ENCODE measurements at places on chromosomes 2 and 18.

- no peak for DNase-seq
These were observed 16.9 kb downstream of the WNT10A start for GRCh38 chr2:218897394-218898108.

GRCh38 chr18:48962252-48962993 is 11.7 kb upstream of the SMAD7 start:
- no peak for DNase-seq

- no peak for DNase-seq
These were observed 894.4 kb downstream of the BCL11A start for GRCh38 chr2:59658906-59659635.

GRCh38 chr2:133241224-133241571 is 327.1 kb downstream of the NCKAP5 start:
- DNase-seq: no peak

DNA sequence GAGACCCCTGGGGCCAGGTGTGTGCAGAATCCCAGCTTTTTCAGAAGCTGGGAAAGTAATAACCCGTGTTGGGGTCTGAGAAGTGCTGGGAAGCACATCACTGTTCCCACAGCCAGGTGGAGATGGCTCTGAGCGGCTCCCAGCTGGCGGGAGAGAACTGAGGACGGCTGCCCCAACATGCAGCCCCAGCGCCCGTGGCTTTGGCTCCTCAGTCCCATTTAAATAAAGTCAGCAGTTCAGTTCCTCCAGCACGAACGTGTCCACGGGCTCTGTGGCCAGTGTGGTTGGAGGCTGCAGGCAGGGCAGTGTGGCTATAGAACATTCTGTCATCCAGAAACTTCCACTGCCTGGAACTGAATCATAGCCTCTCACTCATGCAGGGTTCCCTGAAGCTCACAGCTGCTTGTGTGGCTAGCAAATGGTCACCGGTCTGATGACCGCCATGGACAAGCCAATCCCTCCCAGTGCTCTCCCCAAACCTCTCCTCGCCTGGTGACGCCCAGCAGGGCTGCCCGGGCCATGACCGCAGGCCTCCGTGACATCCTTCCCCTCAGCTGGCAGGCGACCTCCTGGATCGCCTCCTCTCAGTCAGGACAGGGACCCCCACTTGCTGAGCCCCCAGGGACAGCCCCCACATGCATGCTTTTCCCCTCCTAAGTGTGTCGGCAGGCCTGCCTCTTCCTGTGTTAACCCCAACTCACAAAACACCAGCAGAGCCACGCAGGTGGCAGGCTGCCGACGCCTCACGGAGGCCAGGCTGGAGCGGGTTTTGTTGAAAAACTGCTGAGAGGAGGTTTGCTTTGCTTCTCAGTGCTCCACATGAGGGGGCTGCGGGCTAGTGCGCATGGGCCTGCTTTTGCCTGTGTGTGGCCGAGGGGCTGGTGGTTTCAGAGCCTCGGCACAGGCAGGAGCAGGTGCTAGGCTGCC is 1.3 kb downstream of the RTP5 start:
- DNase-seq: no peak
